Activated CD4-positive, alpha-beta T cell treated with anti-CD3 and anti-CD28 coated beads for 24 hours (primary cell): ENCODE measurements at places on chromosomes 6 and 20.

DNA sequence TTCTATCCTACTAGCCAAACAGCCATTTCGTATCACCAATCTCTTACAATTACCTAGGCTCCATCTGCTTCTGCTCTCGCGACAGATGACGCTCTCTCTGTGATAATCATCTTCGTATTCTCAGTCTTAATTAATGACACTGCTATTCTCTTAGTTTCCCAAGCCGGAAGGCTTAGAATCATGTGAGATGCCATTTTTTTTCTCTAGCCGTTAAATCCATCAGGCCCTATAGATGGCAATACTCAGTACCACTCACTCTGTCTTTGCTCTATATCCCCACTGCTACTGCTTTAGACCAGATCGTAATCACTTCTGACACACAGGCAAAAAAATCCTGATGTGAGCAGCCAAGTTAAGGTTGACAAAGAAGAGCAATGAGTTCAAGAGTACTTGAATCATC is 2.1 kb upstream of the THEMIS start:
- DNase-seq, result no peak

DNA sequence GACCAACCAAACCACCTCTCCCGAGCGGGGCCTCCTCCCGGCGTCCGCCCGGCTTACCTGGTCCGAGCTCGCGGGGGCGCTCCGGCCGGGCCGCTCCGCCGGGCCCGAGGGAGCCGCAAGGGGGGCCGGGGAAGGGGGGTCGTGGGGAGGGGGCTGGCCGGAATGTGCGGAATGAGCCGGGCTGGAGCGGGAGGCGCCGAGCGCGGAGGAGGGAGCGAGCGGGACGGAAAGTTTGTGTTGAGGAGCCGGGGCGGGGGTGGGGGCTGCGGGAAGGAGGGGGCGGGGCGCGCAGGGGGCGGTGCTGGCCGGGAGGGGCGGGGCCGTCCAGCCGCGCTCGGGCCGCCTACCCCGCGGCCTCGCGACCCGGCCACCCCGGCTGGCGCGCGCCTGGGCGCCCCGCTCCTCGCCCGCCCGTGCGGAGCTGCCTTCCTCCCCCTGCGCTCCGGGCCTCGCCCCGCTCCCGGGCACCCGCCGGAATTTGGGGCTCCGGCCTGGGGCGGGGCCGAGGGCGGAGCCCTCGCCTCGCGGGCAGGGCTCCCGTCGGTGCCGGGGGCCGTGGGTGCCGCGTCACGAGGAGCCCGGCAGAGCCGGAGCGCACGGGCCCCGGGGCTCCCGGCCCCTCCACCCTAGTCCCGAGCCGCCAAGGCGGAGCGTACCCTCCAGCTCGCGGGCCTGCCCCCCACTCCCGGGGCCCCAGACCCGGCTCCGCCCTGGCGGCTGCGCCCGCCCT is at the start of gene TEAD3:
TSS of gene TEAD3 (minus strand) at position 239 of the 730 bp plus-strand sequence.
- DNase-seq, result peak; percentile 40

DNA sequence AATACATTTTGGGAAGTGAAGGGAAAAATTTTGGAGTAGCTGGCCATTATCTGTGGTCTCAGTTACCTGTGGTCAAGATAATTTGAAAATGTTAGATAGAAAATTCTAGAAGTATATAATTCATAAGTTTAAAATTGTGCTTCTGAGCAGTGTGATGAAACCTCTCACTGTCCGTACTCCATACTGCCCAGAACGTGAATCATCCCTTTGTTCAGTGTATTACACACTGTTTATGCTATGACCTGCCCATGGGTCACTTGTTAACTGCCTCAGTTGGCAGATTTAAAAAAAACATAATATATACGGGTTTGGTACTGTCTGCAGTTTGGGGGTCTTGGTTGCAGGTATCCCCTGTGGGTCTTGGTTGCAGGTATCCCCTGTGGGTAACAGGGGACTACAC is 4.1 kb upstream of the CALHM5 start:
- DNase-seq, result no peak

- DNase-seq, result no peak
Measured at GRCh38 chr20:37317316-37317715, 27.9 kb downstream of the MANBAL start.

DNA sequence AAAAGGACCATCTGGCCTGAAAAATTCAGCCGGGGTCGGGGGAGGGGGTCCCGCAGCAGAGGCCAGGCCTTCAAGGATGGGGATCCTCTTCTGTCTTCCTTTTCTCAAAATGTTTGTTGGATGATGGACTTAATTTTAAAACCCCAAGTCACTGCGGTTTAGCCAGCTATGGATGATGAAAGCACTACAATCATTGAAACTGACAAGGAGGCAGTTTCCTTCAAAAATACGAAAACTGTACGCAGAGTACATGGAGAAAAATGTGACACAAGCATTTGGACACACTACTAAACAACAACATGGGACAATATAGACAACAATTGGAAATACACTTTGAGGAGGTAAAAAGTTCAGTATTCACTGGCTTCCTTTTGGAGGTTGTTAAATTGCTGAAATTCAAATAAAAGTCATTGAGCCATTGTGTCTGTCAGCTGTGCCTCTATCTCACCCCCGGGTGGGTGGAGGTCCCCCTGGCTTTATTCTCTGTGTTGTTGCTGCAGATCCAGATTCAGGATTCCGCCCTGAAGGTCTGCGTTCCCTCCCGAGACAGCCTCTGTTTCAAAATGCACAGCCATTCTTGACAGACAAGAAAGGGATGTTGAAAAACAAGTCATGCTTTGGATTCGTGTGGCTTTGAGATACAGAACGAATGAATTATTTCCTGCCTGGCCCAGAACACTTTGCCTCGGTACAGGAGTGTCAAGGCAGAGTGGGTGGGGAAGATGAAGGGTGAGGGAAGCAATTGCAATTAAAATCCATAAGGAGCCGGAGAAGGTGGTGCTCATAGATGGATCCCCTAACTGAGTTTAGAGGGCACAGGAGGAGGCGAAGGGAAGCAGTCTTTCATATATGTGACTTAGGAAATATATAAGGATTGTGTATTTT is 118.2 kb downstream of the TTLL2 start:
- DNase-seq, result no peak

DNA sequence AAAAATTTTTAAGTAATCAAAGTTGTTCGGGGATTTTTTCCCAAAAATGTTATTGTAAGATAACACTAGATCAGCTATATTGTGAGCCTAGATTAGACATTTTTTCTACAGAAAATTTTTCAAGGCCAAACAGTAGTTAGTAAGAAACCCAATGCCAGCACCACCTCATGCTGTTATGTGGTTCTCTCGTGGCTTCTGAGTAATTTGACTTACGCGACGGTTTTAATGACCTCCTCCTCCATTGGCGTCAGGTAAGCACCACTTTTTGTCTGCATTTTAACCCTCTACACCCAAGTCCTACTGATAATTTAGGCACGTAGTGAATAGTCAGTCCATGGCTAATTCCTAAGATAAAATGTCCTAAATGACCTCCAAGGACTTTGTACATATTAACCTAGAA is 9.7 kb downstream of the RPS6KA2 start:
- no peak for DNase-seq

GRCh38 chr6:53737746-53738145 is 57.1 kb upstream of the LRRC1 start:
- no peak for DNase-seq

GRCh38 chr6:47152666-47153403 is 110.7 kb upstream of the ADGRF1 start:
- no peak for DNase-seq

DNA sequence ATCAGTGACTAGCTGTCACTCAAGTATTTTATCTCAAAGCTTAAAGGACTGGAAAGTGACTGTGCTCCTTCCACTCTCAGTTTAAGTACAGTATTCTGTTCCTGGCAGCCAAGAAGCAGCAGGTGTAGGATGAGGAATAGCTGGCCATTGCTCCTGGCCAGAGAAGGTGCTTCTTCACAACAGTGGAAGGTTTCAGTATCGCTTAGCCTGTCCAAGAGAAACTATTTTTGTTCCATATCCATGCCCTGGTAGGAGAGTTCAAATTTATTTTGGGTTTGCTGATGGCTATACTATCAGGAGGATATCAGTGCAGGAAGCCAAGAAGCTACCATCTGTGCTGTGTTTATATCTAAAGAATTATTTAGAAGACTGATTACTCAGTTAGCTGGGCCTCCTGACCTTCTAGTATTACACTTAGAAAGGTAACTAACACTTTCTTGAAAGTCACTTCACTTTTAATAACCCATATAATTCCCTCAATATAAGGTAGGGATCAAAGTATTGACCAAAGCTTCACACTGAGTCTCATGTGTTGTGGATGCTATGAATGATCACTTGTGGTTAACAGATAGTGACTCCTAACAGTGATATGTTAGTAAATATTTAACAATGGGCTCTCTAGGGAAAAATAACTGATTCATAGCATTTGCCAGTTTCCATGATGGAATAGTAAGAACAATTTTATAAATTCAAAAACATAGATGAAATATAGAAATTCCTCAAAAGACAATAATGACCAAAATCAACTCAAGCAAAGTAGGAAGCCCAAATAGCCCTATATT is 99.9 kb downstream of the AIG1 start:
- DNase-seq, result no peak

GRCh38 chr6:123668063-123668462 is 31.3 kb upstream of the TRDN start:
- DNase-seq, result no peak

DNA sequence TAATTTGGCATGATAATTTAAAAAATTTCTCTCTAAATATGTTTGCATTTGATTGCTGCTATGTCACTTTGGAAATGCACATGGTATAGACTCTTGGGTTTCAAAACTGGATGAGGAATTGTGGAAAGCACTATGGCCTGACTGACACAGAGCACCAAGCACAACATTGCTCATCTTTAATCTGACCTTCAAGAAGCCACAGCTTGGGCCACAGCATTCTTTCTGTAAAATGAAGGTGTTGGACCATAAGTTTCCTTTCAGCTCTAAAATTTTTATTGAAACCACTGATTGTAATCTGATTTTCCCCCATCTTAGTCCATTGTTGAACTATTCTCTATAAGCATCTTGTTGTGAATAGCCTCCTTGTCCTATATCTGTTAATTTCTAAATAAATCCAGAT is 41.0 kb downstream of the QKI start:
- DNase-seq, result no peak

DNA sequence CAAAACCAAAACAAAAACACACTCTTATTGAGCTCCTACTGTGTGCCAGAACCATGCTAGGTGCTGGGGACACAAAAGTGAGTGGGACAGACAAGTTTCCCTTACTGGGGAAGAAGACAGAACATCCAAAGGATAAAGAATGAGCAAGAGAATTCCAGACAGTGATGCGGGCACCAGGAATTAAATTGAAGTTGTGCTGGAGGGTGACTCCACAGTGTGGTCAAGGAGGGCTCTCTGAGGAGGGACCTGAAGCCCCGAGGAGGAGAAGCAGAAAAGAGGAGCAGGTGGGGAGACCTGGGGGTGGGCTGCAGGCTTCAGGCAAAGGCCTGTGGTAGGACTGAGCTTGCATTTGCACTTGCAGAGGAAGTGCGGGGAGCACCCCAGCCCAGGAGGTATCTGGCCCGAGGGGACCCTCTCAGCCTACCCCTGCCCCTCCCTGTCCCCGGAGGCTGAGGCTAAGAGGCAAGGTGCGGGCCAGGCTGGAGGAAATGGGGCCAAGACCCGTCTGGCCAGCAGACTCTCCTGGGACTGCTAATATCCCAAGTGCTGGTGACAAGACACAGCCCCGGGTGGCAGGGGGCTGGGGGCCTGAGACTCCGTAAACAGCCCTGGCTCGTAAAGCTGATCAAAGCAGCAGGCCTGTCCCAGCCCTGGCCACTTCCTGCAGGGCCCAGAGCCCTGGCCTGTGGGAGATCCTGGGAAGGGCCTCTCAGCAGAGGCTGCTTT is 57.1 kb downstream of the SNAI1 start:
- no peak for DNase-seq

GRCh38 chr6:147852772-147853171 is 344.3 kb downstream of the SAMD5 start:
- DNase-seq, result no peak

GRCh38 chr6:38178584-38178886 is 359.0 kb downstream of the ZFAND3 start:
- no peak for DNase-seq
